Dermis lymphatic vessel endothelial cell (primary cell): ENCODE measurements at places on chromosomes 2 and 18. TPM values are rescaled to one million over a fixed set of nuclear protein-coding genes. Genes with fewer than 3 reads are reported as not detected.

The MORN2 gene
- 10.3 and 13.8 TPM in 2 replicates for total RNA-seq

The TEX44 gene
- total RNA-seq: not detected in 2 replicates

The ABCB11 gene
- not detected in 2 replicates for total RNA-seq

The COLEC11 gene
- total RNA-seq: 0.43 and 0.65 TPM in 2 replicates

The UGT1A4 gene
- total RNA-seq: not detected in 2 replicates

The SUCLG1 gene
- 50.0 and 78.0 TPM in 2 replicates for total RNA-seq

The WDCP gene
- total RNA-seq: 6.3 and 10.1 TPM in 2 replicates

The SLC9A4 gene
- not detected in 2 replicates for total RNA-seq

The CHN1 gene
- 4.8 and 6.5 TPM in 2 replicates for total RNA-seq

The PSMA8 gene
- not detected in 2 replicates for total RNA-seq

The GPBAR1 gene
- total RNA-seq: 0.09 TPM in 1 of 2 replicates, not detected in the other

The MAP2 gene
- total RNA-seq: 3.8 and 7.3 TPM in 2 replicates

The SPDYA gene
- 0.33 and 0.52 TPM in 2 replicates for total RNA-seq

The QPCT gene
- total RNA-seq: 0.26 and 0.43 TPM in 2 replicates

The CCDC102B gene
- 34.2 and 74.9 TPM in 2 replicates for total RNA-seq

The PPP4R1 gene
- 132 and 138 TPM in 2 replicates for total RNA-seq

The CD8A gene
- total RNA-seq: not detected in 2 replicates

The UBE2F gene
- 37.9 and 40.1 TPM in 2 replicates for total RNA-seq

The UGP2 gene
- 89.0 and 129 TPM in 2 replicates for total RNA-seq

The TNS1 gene
- total RNA-seq: 33.3 and 41.8 TPM in 2 replicates

The GKN2 gene
- under 0.01 TPM in 1 of 2 replicates, not detected in the other for total RNA-seq

The EMILIN1 gene
- 22.8 and 34.8 TPM in 2 replicates for total RNA-seq

The EVX2 gene
- not detected in 2 replicates for total RNA-seq

The SCTR gene
- total RNA-seq: not detected in 2 replicates

The INPP5D gene
- total RNA-seq: 27.7 and 45.4 TPM in 2 replicates

The MARCO gene
- not detected in 2 replicates for total RNA-seq
